Fibroblast of the aortic adventitia (primary cell): ENCODE measurements at places on chromosomes 7 and 10.

DNA sequence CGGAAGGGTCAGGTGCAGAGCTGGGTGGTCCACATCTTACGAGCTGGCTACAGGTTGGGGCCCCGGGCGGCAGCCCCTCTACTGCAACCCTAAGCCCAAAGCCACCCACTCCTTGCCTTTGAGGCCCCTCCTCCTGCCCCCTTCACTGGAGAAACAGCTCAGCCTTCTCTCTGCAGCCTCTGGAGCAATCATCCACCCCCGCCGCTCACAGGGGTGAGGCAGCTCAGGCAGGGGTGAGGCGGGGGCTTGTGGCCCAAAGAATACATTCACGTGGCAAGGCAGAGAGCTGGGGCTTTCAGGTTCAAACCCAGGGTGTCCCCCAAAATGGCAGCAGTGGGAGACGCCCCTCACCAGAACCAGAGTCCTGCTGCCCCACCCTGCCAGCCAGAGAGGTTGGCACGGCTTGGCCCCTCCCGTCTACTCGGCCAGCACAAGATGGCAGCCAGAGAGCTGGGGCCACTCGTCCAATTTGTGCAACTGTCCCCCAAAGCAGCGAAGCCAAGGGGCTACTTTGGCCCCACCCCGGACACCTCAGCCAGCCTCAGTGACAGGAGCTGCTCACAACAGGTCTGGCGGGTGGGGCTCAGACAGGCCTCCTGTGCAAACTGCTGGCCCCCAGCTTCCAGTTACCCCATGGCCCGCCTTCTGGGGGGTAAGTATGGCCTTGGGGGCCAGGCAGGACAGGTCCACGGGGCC lies 7.2 kb downstream of the GNB2 start:
- DNase-seq = no peak

DNA sequence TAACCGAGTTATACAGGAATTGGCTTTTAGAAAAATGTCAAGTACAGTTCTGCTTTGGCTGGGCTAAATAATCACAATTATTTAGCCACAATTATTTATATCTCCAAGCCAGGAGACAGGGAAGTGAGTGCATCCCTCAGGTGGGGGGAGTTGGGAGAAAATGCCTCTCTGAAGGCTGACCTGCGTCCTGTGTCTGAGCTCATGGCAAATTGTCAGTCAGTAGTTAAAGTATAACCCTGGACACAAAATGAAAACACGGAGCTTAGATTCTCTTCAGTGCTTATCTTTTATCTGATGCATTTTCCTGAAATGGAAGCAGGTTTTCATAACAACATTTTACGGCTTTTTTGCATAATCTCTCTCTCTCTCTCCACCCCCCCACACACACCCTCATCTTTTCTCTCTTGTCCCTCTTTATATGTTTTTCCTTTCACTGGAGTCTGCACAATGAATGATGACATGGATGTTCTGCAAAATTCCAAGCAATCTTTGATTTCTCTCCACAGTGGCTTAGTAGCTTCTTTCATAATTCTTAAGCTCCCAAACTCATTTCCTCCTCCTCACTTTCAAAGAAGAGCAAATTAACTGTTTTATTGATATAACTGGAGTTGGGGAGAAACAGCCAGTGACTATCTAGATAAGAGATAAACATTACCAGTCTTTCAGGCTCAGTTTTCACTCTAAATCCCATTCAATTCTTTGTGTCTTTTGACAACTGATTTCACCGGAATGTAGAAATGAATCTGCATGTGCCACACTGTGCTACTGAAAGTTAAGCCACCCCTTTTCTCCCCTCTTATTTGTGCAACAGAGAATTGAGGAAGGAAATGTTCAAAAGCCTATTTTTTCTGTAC lies 521.4 kb upstream of the GHITM start:
- no peak for DNase-seq

DNA sequence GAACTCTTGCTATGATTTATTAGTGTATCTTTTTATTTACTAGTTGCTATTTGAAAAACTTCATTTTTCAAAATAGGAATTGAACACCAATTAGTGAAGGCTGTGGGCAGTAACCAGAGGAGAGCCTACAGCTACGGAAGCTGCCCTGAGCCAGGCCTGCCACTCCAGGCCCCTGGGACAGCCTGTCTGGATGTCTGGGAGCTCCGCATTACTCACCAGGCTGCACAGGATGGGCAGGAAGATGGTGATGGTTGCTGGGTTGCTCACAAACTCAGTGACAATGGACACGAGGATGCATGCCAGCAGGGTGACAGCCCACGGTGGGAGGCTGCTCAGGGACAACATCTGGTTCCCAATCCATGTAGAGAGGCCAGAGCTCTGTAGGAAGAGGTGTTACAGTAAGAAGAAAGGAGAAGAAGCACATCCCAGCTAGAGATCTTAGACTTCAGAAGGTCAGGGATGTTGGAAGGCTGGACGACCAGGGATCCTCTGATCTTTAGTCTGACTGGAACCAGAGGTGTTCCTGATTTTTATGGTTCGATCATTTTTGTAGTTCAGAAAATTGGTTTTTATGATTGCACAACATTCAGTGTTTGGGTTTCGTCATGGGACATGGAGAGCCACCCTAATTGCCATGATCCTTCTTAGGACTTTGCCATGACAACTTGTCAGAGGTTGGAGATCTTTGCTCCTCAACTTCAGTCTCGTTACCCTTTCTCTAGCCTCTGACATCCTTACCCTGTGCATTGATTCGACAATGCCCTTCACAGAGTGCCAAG lies 23.2 kb downstream of the STMP1 start:
- DNase-seq = no peak

- peak; percentile 76 for DNase-seq
Observed at GRCh38 chr10:61943674-61944378, 42.3 kb downstream of the ARID5B start.

DNA sequence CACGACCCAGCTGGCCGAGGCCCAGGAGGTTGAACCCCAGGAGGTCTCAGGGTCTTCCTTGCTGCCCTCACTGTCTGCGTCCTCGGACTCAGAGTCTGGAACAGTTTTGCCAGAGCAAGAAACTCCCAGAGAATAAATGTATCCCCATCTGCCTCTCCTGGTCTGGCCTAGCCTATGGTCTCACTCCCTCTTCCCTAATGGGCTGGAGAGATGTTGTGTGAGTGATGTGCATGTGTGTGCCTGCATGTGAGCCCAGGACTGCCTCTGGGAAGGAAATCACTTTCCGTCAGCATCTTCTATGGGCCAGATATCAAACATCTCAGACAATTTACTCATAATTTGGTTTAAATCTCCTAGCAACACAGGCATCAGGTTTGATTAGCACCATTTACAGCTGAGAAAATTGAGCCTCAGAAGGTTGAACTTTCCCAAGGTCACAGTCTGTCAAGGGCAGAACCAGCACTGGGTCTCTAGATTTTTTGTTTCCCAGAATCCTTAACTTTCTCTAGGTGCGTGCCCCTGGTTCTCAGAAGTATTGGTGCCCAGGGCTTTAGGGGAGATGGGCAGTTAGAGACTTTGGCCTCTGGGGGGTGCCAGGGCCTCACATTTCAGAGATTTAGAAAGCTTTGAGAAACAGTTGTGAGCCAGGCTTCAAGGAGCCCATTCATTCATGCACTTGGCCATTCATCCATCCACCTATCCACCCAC lies 4.9 kb downstream of the TMEM270 start:
- peak; percentile 81 for DNase-seq

DNA sequence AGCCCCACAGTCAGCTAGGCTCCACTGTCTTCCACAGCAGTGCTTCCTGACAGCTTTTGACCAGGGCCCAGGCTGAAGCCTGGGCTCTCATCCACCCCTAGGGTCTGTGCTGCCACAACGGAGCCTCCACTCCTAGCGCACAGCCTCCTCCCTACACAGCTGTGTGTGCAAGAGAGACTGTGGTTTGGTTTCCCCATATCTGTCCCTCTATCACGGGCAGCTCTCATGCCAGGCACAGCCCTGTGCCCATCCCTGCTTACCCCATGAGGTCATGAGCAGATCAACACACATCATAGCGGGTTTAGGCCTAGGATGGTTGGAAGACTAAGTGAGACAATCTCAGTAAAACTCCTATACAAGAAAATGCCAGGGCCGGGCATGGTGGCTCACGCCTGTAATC lies 61.7 kb upstream of the PLXNA4 start:
- DNase-seq = no peak

GRCh38 chr7:75578081-75578480 lies 86.0 kb downstream of the SPDYE5 start:
- DNase-seq = no peak
